Testis (tissue), 5 donors: ENCODE measurements at places on chromosomes 3 and 15.

DNA sequence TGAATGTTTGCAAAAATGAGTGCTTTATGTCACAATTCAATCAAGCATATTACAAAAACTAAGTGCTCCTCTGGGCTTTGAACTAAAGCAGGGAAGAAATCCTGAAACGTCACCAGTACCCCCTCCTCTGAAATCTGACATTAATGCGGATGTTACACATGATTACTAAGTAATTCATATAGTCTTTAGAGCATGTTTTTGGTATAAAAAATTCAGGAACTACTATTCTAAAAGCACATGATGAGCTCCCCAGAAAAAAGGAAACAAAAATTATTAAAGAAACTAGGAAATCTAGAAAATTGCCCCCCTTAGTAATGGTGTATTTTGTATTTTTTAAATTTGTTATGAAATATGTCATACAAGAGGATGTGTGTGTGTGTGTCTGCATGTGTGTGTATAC is 87.7 kb downstream of the MYO5A start:
- no peak for DNase-seq

DNA sequence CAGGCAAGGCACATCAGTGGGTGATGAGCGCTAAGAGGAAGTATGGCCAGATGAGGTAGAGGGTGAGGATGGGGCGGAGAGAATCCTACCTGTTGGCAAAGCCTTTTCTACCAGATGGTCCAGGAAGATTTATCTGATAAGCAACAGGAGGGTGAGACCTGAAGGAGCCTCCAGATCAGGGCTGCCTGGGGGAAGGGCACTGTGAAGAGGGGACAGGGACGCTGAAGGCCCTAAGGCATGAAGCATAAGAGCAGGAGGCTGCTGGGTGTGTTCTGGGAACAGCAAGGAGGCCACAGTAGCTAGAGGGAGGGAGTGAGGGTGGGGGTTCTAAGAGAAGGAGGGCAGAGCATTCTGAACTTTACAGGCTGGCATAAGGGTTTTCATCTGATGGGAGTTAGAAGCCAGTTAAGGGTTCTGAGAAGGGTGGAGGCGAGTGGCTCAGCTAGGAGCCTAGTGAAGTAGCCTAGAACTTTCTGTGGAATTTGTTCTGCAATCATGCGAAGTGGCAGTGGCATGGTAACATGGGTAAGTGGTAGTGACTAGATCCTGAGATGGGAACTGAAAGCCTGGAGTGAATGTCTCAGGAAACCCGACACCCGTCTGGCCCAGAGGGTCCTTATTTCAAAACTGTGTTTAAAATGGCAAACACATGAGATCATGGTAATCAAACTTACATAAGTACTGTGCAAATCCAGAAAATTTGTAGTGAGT is 29.9 kb downstream of the CGNL1 start:
- no peak for DNase-seq

DNA sequence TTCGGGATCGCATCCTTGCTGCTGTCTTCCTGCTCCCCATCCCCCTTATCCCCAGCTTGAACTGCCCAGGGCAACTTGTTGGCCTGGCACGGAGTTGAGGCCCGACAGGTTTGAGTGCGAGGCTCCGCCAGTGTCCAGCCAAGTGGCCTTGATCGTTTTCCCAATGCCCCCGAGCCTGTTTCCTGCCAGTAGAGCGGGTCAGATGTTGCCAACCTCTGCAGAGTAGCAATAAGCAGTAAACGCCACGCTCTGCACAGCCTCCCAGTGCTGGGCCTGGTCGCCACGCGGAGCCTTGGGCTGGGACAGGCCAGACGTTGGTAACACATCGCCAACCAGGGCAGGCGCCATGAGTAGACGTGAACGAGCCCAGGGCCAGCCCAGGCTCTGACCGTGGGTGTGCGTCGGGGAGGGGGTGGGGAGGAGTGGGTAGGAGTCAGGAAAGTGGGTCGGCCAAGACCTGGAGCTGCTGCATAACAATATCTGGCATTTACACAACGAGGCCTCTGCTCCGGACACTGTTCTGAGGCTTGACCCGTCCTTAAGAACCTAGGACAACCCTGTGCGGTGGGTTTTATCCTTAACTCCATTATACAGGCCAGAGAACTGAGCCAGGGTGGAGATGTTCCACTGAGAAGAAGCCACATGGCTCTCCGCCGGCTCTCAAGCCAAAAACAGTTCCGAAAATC is 444 bp upstream of the ABHD14A start:
- DNase-seq = peak; percentile 35

DNA sequence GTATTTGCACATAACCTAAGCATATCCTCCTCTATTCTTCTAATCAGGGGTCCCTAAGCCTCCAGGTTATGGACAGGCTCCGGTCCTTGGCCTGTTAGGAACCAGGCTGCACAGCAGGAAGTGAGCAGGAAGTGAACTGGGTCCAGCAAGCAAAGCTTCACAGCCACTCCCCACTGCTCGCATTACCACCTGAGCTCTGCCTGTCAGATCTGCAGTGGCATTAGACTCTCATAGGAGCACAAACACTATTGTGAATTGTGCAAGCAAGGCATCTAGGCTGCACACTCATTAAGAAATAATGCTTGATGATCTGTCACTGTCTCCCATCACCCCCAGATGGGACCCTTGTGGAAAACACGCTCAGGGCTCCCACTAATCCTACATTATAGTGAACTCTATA is 9.8 kb downstream of the MSL2 start:
- no peak for DNase-seq

DNA sequence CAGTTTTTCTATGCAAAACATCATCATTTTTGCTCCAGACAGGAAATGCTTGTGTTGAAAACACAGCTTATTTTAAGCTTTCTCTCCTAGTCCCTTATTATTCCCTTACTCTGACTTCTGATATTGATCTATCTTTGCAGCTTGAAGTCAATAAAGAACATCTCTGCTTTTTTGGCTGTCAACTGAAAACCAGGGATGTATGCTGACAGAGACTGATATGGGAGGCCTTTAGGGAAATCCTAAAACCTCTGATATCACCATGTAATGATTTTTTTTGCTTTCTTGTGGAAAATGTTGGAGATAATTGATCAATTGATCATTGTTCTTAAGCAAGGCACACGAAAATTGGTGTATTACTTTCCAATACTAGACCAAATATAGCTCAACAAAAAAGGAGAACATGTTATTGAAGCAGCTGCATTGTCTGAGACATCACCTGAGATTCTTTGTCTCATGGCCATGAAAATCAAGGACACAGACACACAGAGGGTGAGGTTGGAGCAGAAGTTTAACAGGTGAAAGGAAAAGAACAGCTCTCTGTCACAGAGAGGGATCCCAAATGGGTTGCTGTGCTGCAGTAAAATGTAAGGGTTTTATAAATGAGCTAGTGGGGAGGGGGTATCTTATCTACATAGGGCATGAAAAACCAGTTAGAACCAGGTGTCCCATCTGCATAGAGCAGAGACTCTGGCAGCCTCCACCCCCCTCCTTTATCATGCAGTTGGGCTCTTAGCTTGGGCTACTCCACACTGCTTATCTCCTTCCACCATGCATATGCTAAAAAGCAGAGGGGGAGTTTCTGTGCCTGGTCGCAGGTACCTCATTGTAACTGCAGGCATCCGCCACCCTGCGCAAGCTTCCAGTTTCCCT is 17.0 kb upstream of the SENP7 start:
- DNase-seq = no peak

DNA sequence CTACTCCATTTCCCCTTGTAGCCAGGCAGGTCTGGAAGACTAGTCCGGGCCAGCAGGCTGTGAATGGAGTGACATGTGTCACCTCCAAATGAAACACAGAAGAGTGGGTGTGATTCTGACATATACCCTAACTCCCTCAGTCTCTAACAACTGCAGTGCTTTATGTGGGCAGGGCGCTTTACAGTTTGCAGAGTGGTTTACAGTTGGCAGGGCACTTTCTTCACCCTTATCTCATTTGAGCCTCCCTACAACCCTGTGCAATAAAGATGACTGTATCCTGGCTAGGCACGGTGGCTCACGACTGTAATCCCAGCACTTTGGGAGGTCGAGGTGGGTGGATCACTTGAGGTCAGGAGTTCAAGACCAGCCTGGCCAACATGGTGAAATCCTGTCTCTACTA is 176.3 kb downstream of the RAB11A start:
- no peak for DNase-seq

DNA sequence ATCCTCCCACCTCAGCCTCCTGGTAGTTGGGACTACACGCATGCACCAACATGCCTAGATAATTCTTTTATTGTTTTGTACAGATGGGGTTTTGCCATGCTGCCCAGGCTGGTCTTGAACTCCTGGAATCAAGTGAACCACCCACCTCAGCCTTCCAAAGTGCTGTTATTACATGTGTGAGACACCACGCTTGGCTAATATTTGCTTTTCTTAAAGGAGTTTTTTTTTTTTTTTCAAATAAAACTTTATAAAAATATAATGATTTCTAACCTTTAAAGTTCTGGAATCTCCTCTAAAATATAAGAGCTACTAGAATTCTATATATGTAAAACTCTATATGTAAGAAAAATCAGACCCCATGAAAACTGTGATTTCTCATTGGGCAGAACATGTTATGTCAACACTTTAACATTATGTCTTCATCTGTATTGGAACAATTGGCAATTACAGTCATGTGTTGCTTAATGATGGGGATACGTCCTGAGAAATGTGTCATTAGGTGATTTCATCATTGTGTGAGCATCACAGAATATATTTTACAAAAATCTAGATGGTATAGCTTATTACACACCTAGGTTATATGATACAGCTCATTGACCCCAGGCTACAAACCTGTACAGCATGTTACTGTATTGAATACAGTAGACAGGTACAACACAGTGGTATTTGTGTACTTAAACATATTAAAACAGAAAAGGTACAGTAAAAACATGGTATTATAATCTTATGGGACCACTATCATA is 377.0 kb downstream of the PLCL2 start:
- no peak for DNase-seq

- no peak for DNase-seq
These were observed 153.2 kb downstream of the LRRC28 start for GRCh38 chr15:99404454-99404853.

- DNase-seq = no peak
These were observed 152.2 kb upstream of the MEIS2 start for GRCh38 chr15:37252530-37252929.

DNA sequence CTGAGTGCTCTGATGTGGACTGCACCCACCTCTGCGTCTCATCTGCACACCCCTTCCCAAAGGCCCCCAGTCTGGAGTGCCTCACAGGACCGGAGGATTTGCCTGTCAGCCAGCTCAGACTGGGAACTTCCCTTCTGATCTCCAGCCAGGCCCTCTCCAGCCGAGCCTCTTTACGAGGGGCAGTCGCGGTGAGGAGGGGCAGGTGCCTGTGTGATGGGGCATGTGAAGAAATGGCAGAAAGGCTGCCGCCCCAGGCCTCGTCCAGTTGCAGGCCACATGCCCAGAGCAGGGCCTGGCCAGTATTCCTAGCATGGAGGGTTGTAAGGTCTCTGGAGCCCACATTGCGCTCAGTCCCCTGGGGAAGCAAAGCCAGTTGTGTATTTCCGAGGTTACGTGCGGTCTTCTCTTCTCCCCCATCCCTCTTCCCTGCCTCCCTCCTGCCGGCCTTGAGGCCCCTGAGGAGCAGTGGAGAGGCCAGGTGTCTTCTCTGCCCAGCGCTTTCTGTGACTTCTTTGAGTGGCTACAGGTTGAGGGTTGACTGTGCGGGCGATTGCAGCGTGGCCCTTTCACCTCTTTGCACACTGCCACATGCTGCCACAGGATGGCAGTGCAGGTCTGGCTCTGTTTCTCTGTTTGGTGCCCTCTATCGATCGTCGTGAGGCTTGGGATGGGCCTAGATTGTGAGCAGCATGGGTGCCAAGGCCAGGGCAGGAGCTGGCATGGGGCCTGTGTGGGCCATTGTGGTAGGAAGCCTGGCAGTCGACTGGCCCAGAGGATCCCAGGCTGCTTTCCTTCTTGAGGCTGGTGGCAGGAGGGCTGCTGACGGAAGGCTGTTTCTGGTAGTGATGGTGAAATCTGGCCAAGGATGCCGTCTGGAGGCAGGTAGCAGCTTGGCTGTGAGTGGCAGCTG is 5.3 kb downstream of the CLK3 start:
- peak; percentile 89 for DNase-seq

DNA sequence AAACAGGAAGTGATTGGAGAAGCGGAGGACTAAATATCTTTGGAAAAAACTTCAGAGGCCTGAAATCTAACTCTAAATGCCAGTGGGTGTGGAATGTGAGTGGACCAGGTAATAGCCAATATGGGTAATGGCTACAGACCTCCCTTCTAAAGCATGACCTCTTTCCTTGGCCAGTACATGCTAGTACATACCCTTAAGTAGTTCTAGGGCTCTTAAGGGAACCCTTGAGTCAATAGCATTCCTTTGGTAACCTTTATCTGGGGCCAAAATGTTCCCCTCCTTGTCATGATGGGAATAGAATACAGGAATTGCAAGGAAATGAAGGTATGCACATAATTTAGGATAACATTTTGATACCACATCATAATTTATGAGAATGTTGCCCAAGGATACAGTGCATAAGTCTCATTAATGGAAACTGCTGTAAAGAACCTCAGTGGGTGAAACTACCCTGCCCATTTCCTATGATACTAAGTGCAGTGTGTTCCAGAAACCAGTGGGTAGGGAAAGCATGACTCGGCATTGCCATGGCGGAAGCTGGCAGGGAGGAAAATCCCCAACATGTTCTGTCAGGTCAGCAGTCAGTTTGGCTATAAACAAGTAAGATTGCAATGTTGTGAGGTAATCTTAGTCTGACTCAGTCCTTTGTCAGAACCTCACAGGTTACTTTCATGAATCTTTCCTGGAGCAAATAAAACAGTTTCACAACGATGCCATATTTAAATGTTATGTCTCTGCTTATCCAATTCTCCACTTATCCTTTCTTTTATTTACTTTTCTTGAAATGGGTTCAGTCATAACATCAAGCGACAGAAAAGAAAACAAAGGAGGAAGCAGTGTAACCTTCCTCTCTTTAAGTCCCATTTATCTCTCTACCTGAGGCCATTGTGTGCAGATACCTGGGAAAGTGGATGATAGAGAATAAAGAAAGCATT is 23.5 kb upstream of the RAP2B start:
- peak; percentile 24 for DNase-seq

GRCh38 chr3:148211725-148212124 is 486.0 kb upstream of the AGTR1 start:
- DNase-seq = no peak

DNA sequence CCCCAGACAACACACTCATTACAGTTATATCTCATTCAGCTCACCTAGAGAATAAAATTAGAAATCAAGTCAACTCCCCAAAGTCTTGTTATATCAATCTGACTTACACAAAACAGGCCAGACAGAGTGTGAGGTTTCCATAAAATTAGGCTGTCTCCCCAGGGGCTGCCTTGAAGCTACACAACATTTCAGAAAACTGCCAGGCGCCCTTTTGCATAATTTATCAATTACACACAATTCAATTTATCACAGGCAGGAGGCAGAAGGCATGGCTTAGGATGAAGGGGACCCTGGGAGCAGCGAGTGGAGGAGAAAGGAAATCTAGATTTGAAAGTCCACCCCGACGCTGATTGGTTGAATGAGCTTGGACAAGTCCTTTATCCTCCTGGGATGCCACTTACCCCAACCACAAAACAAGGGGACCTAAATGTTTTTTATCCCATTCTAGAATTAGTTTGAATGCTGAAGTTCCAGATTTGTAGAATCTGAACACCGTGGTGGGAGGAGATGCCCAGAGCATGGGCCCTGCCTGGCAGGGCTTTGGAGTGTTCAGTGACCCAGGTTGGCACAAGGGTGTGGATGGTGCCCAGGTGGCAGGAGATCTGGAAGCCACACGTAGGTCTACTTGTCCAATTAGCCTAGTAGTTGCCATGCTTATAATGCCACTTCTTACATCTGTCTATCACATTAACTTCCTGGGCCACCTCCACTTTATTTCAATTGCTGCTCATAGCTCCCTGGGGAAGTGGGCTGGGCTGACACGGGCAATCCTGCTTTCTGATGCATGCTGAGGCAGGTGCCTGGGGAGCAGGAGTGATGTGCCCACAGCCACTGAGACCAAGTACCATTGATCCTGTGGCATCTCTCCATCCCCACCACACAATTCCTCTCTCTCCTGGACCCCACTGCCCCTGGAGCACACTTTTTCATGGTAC is 119.8 kb upstream of the TLE3 start:
- no peak for DNase-seq
